Dermis microvascular lymphatic vessel endothelial cell (primary cell): ENCODE measurements at places on chromosomes 2 and 18. TPM values are rescaled to one million over a fixed set of nuclear protein-coding genes. Genes with fewer than 3 reads are reported as not detected.

Gene GRB14
- total RNA-seq: 0.38 and 0.64 TPM in 2 replicates

Gene KHK
- total RNA-seq: 3.0 and 3.2 TPM in 2 replicates

Gene POTEC
- total RNA-seq: not detected in 2 replicates

- DNase-seq: peak; percentile 65
Measured at GRCh38 chr2:27249891-27250651, 12.8 kb downstream of the SLC30A3 start.
